Activated naive CD4-positive, alpha-beta T cell treated with anti-CD3 and anti-CD28 coated beads for 36 hours (primary cell): ENCODE measurements at places on chromosomes 2 and 18. TPM values are rescaled to one million over a fixed set of nuclear protein-coding genes. Genes with fewer than 3 reads are reported as not detected.

FTCDNL1 gene
- total RNA-seq = 5.2 TPM

NEU4 gene
- not detected for total RNA-seq

METTL21A gene
- 19.0 TPM for total RNA-seq

RND3 gene
- total RNA-seq = not detected
